ENCODE measurements at places on chromosomes 4 and X.

DNA sequence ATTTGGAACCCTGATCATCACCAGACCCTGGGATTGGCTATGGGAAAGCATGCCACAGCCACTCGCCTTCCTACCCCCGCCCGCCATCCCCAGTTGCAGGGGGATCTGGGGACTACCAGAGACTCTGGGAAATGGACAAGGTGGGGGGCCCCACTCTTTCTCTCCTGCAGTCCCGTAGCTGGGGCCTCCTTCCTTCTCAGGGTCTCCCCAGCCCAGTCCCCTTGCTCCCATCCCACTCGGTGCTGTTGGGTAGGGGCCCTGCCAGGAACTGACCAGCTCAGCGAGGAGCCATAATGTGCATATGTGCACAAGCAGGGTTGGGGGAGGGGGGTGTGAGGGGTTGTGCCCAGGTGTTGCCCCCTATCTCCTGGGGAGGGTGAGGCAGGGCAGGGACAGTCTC is 3.4 kb upstream of the USP11 start:
- DNase-seq = no peak

DNA sequence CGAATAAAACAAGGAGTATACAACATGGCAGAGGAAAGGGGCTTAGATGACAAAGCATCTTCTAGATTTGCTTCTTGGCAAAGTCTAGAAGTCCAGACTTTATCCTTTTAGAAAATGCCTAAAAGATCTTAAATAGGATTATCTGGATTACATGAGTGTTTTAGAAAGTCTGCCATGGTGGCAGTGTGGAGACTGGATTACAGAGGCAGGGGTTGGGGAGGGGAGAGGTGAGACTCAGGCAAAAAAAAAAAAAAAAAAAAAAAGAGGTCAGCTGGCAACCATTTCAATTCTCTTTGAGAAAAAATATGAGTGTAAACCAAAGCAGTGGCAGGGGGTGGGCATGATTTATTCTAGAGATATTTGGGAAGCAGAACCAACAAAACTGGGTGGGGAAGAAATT is 17.4 kb downstream of the ZNF827 start:
- no peak for DNase-seq

- no peak for DNase-seq
Measured at GRCh38 chr4:156528216-156528615, 443.4 kb downstream of the PDGFC start.

- DNase-seq = no peak
Measured at GRCh38 chr4:20288846-20289512, 37.3 kb downstream of the SLIT2 start.

- no peak for DNase-seq
Measured at GRCh38 chr4:106775636-106776035, 260.5 kb downstream of the DKK2 start.

- no peak for DNase-seq
Measured at GRCh38 chr4:177228599-177228998, 81.1 kb upstream of the NEIL3 start.

- no peak for DNase-seq
Measured at GRCh38 chrX:63929608-63930007, 144.6 kb upstream of the ARHGEF9 start.

DNA sequence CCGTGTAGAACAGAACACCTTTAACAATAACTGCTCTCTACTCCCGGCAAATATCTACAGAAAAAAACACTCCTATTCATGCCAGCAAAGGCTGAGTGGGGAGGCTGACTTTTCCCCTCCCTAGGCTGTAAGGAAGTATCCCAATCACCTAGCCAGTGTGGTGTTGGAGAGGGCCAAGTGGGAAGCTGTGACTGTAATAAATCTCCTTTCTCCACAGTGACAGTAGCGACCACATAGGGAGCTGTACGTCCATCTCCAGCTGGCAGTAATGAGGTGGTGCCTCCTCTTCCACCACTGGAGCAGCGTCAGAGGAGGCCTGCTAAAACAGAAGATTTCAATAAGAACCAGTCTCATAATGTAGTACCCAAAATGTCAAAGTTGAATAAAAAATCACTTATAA is 47.9 kb upstream of the PLAC1 start:
- no peak for DNase-seq

DNA sequence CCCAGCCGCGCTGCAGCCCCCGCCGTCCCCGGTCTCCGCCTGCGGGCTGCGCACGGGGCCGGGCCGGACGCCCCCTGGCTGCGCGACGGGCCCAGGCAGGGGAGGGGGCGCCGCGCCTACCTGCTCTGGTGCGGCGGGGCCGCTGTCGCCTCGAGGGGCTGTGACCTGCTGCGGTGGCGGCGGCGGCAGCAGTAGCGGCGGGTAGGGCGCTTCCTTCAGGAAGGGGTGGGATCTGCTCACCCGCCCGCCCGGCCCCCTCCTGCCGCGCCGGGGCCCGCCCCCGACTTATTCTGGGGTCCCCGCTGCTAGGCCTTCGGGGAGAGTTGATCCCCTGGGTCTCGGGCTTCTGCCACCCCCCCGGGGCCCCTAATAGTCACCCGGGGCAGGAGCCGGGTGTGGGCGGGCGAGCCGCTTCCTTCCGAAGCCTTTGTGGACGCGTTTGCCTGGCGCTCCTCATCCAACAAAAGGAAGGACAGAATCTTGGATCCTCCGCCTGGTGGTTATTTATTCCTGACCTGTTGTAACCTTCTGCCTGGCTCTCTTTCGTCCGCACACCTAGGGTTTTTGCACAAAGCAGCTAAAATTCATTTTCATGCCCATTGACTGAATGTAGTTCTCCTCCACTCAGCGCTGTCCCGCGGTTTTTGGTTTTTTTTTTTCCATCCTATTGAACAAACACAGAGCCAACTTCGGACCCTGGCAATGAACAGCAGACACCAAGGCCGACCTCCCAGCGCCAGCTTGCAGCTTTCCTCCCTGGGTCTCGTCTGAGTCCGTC is at the start of gene TMEM150C:
Gene TMEM150C (minus strand): TSS at position 203 of the 778 bp plus-strand sequence. CDS start 57,331 bp downstream, outside the sequence.
- DNase-seq = no peak

- DNase-seq = no peak
Measured at GRCh38 chrX:118756101-118756500, 28.7 kb downstream of the IL13RA1 start.

- no peak for DNase-seq
Measured at GRCh38 chrX:41889317-41890025, 33.9 kb downstream of the CASK start.

DNA sequence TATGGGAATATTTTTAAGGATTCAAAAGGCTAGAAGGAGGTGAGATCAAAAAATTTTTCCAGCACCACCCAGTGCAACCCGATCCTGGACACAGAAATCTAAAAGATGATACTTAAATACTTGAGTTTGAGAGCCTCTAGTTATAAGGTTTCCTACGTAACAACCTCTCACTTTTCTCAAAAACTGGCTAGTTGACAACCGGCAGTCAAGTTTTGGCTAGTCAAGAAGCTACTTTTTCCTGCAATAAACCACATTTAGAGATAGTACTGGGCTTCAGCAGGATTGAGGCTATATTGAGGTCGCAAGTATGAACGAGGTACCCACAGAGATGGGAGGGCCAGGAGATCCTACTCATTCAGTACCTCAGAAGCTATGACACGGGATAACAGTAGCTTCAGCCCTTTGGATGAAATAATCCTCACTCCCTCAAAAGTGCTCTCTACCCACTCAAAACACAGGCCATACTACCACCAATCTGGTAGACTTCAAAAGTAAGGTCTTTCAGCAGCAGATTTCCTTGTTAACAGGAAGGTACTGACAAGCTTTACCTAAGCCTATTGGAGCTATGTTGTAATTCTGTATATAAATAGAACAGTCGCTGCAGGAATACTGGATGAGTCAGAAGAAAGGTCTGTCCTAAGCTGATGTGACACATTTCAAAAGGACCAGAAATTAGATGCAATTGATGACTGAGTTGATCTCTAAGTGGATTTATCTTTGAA is 1.5 kb upstream of the TSPAN5 start:
- DNase-seq = no peak

GRCh38 chr4:47566969-47567368 is 81.9 kb downstream of the ATP10D start:
- no peak for DNase-seq

DNA sequence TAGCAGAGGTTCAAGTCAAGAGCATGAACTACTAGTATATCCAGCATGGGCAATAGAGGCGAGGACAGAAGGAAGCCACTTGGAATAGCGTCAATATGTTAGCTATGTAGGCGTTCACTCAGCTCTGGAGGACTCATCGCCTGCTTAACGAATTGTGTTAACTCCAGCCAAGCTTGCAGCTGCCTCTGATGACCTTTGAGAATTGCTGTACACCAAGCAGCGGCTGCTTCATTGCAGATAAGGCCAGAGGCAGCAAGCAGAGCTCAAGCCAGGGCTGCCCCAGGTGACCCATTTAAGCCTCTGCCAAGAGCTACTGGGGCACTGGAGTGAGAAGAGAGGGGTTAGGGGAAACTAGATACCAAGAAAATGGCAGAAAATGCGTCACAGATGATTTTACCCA is 160.2 kb upstream of the IGFBP7 start:
- DNase-seq = no peak

DNA sequence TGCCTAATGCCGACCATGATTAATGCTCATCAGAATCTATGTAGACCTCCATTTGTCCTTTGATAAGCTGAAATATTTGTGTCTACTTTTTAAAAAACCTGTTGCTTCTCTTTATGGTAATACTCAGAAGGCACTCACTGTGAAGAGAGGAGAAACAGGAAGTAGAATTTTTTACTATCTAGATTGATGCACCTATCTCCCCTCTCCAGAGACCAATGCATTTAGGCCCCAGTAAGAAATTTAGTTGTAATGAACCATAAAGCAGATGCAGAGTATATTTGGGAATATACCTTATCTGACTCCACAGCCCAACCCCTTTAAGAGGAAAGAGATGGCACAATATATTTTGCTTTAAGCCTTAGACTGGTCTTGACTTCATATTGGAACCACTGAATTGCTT is 11.1 kb downstream of the TBL1X start:
- DNase-seq = no peak

GRCh38 chr4:79442422-79442821 is 34.4 kb upstream of the GK2 start:
- DNase-seq = no peak

GRCh38 chrX:11579636-11580600 is 85.8 kb downstream of the ARHGAP6 start:
- no peak for DNase-seq

DNA sequence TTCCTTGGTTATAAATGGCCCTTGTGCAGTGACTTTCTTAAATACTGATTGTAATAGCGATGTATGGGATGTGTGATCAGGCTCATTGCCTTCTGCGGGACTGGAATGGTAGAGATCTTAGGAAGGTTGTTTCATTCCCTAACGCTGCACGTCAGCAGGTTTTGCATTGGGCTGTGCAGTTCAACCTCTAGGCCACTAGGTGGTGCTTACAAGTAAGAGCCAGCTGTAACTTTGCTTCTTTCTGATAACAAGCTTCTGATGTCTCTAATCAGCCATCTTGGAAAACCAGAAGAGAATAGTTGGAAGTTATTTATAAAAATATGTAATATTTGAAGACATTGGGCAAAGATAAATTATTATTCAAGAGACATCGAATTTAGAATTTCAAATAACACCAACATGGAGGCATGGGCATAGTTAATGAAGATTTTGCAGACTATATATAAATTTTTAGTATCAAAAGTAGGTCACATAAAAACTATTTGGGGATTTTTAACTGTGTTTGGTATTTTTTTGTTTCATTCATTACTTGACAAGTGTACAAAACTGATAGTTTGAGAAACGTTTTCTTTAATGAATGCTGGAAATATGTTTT is 339.7 kb upstream of the PCDH7 start:
- no peak for DNase-seq

DNA sequence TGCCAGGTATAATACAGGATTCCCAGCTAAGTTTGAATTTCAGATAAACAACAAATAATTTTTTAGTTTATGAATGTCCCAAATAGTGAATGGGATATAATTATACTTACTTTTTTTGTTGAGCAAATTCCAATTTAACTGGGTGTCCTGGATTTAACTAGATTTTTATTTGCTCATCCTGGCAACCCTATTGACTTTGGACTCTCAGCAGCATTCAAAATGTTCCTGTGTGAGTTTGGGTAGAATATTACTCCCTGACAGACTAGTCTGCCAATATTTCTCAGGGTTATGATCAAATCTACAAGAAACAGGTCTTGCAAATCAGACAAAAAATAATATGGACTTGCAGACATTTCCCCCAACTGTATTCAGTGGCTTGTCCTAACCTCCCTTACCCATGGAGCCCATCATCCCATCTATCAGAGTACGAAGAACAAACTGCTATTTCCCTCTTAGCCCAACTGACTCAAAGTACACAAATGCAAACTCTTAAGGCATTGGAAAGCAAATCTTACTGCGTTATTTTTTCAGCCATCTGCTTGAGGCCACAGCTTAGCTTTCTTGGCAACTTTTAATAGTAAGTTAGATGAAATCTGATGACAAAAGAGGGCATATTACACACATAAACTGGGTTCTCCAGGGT is 20.7 kb downstream of the SETD7 start:
- no peak for DNase-seq

DNA sequence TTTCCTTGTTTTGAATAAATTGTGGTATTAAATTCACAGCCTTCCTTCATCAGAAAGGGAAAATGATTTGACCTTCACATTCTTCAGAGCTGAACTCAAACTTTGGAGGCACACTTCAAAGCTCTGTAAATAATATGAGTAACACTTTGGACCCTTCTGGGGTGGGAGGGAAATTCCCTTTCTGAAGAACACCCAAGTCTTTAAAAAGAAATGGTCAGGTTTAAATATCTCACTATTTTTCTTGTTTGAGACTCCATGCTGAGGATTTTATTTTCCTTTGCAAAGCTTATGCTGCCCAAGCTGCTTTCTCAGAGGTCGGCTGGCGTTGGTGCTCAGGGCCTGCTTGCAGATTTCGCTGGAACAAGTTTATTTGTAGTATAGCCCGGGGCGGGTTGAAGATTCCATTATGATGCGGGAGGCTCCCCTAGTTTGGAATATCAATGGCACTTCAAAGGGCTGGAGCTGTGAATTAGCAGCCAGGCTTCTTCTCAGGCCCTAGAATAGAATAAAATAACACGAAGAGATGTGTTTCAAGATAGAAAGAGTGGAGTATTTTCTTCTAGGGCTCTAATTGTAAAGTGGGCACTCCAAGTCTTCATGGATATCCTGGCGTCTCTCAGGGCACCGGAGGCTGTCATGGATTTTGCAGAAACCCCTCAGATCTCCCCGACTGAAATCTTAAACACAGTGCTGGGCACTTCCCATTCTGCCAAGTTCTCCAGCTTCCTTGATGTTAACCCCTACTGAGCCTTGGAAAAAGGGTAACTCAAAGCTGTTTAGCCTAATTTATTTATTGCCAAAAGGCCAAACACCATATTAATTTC is 315.6 kb downstream of the GPAT3 start:
- no peak for DNase-seq

DNA sequence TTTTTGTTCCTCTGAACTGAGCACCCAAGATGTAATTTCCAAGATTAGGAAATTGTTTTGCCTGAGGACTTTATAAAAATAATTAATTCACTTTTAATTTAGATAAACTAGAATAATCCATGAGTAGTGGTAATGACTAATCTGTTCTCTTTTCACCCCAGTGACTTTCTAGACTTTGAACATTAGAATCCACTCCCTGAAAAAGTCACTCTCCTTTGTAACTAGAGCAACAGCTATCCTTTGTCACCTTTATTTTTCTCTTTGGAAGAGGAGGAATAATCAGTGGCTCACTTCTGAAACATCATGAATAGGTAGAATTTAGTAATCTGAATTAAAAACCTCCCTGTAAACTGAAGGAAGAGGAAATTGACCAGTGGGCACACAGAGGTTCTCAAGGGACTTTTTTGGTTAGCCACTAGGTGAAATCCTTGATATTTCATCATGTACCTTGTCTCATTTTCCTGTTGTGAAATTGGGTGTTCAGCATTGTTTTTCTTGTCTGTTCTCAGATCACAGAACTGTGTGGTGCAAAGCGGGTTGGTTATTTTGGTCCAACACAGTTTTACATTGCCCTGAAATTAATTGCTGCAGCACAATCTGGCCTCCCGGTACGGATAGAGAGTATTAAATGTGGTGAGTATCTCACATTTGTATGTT is 59.4 kb downstream of the REPS2 start:
- DNase-seq = no peak
